ENCODE measurements at places on chromosomes 7 and 10.

GRCh38 chr10:53115660-53116059 is 343.1 kb upstream of the MBL2 start:
- no peak for DNase-seq

- DNase-seq = no peak
Measured at GRCh38 chr7:48300301-48300700, 129.0 kb downstream of the ABCA13 start.

DNA sequence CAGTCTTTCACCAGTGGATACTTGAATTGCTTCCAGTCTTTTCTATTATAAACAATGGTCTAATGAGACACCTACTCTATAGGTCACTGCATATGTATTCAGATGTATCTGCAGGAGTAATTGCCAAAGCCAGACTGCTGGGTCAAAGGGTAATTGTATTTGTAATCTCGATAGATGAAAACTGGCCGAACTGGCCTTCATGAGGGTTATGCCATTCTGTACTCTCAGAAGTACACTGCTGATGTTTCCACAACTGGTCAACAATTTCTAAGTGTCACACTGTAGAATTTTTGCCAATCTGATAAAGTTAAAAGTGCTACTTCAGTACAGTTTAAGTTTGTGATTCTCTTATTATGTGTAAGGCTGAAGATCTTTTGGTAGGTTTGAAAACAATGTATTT is 64.6 kb downstream of the JAZF1 start:
- no peak for DNase-seq

DNA sequence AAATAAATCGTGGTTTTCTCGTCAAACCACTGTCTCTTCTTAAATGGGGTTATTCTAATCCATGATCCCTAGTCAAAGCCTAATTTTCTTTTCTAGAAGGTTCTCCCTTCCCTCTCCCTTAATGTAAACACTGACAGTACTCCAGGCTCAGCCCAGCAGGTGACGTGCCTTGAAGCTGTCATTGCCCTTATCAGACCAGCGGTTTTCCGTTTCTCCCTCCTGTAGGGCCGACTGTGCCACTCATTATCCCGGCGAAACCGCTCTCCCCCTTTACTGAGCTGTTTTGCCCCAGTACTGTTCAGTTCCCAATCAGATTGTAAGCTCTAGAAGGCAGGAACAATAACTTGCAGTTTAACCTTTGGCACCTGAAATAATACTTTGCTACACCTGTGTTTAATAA is 153.5 kb upstream of the RHEB start:
- DNase-seq = no peak

DNA sequence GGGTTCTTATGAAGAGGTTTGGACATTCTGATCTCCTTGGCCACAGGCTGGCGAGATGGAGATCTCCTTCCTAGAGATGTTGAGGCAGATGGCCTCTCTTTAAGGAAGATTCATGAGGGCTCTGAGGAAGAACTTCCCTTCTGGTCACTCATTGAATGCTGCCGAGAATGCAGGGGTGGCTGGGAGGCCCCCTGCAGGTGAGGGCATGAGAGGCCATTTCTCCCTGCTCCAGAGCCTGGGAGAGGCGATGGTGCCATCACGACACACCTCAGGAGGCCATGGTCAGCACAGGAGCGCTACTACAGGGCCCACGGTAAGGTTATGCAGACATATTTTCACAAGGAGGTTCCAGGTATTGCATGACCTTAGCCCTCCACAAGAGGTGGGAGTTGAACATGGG is 40.2 kb downstream of the CXCL12 start:
- DNase-seq = no peak

GRCh38 chr10:109348324-109348723 is 575.0 kb downstream of the XPNPEP1 start:
- no peak for DNase-seq

DNA sequence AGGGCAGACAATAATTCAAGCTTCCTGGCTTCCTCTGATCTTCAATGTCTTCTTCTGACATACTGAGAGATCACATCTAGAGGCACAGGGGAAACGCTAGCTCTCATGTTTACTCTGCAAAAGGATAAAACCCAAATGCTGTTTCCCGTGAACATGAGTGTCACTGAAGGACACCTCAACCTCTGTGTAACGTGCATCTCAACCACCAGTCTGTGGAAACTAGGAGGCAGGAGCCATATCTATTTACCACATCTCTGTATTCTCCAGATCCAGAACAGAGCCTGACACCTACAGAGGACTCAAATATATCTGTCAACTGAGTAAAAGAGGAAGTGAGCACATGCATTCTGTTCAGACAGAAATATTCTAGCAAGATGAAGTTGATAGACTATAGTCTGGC is 140.3 kb upstream of the TARP start:
- DNase-seq = no peak

DNA sequence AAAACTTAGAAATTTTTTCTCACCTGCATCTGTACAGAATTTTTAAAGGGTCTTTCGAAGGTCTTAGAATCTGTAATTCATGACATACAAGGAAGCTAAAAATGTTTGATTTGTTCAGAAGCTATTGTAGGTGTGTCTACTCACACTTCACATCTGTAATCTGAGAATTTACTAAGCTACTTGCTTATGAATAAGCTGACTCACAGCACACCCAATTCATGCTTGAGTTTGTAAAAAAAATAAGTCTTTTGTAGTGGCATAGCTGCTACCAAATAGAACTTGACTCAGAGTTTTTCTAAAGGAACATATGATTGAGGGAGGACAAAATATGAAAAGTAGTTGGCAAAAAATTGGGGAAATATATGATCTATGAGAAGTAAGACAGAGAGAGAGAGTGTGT is 12.7 kb upstream of the AGR2 start:
- DNase-seq = no peak

DNA sequence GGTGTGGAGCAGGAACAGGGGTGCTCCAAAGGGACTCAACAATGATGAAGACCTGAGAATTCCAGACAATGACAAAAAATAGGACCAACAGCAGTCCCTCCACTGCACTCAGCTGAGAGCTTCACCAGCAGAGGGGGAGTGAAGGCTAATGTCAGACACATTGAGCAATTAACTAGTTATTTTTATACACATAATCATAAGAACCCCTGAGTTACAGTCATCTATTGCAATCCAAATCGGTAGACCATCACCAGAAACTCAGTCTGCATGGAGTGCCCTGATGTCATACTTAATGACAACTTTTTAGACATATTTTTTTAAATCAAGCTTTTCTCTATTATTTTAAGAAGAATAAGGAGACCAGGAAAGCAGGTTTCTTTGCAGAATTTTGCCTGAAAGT is 30.6 kb upstream of the IKZF1 start:
- DNase-seq = no peak

GRCh38 chr10:130470286-130470685 is 334.1 kb downstream of the GLRX3 start:
- DNase-seq = peak; percentile 77

DNA sequence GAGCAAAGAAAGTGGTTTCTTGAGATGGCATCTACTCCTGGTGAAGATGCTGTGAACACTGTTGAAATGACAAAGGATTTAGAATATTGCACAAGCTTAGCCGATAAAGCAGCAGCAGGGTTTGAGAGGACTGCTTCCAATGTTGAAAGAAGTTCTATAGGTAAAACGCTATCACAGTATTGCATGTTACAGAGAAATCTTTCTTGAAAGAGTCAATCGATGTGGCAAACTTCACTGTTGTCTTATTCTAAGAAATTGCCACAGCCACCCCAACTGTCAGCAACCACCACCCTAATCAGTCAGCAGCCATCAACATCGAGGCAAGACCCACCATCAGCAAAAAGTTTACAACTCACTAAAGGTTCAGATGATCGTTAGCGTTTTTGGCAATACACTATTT is 59.9 kb downstream of the SLC29A4 start:
- DNase-seq = no peak

- DNase-seq = no peak
Measured at GRCh38 chr10:98582363-98582762, 135.6 kb upstream of the HPS1 start.

- DNase-seq = no peak
Measured at GRCh38 chr7:2947058-2947780, 96.4 kb downstream of the CARD11 start.

DNA sequence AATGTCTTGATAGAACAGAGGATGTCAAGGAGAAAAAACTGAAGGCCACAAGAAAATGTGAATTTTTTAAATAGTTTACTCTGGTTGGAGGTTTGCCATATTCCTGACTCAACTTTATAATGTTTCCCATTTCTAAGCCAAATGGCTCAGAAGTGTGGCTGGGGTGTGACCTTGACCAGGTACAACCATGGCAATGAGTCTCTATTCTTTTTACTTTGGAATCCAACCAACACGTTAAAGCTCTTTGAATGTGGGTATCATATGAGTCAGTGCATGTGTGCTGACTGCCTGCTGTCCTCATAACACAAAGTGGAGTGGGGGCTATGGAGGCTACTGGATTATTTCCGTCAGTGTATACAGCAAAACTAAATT is 33.5 kb upstream of the DLD start:
- DNase-seq = no peak

DNA sequence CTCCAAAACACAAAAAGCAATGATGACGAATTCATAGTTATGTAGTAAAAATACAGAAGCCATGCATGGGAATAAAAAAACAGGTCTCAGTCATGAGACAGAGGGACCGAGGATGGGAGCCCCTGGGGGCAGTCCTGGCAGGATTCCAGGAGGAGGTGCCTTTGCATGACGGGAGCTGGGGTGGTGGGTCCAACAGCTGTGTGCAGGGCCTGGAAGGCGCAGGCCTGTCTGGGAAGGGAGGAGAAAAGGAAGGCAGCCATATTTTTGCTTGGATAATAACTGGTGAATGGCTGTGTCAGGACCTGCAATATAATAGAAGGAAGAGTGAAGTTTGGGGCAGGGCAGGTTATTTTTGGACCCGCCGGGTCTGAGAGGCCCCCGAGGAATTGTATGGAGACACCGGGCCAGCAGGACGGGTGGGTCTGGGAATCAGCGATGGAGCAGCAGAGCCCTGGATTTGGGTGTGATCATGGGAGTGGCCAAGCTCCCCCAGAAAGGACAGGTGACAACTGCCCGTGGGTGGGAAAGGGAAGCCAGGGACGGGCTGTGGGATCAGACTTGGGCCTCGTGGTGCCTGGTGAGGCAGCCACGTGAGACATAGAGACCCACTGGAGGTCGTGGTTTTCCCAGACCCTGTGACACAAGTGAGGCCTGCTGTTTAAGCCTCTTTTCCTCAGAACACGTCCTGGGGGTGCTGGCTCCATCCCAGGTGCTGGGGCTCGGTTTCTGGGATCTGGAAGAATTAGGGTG is 2.9 kb upstream of the JAKMIP3 start:
- no peak for DNase-seq

DNA sequence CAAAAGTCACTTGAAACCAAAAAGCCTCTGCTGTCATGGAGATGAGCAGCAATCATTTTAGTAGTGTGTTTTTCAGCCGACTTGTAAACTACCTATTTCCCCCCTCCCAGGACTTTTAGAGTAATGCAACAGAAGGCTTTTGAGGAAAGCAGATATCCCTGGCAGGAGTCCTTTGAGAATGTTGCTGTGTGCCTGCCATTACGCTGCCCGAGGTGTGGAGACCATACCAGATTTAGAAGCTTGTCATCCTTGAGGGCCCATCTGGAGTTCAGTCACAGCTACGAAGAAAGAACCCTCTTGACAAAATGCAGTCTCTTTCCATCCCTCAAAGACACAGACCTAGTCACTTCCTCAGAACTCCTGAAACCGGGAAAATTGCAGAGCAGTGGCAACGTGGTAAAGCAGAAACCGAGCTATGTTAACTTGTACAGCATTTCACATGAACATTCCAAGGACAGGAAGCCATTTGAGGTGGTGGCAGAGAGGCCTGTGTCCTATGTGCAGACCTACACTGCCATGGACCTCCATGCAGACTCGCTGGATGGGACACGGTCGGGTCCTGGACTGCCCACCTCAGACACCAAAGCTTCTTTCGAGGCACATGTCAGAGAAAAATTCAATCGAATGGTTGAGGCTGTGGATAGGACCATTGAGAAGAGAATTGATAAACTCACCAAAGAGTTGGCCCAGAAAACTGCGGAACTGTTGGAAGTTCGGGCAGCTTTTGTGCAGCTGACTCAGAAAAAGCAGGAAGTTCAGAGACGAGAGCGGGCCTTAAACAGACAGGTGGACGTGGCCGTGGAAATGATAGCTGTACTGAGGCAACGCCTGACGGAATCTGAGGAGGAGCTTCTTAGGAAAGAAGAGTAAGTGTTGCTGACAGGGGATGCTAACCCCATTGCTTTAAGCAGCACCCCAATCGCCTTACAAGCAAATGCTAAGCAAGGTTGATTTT is 2.2 kb downstream of the ZNF365 start:
- DNase-seq = peak; percentile 31

GRCh38 chr7:3028071-3028757 is 15.5 kb downstream of the CARD11 start:
- DNase-seq = no peak

GRCh38 chr10:98407744-98408241 is 7.2 kb downstream of the PYROXD2 start:
- DNase-seq = no peak

GRCh38 chr10:96700374-96701099 is 19.8 kb downstream of the PIK3AP1 start:
- DNase-seq = no peak

DNA sequence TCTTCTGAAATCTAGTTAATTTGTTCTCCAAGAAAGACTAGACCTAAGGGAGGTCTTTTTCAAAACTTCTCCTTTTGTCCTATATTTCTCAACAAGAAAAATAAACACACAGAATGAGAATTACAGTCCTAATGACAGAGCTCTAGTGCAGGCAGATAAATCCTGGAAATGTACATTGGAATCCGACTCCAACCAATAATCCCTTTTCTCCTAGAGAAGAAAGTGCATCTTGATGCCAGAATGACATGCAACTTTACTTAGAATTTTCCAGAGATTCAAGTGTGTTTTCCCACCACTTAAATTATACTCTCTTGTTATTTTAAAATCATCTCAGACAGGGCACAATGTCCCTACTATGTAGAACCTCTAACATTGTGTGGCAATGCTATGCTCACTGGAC is 68.2 kb downstream of the MET start:
- DNase-seq = no peak

DNA sequence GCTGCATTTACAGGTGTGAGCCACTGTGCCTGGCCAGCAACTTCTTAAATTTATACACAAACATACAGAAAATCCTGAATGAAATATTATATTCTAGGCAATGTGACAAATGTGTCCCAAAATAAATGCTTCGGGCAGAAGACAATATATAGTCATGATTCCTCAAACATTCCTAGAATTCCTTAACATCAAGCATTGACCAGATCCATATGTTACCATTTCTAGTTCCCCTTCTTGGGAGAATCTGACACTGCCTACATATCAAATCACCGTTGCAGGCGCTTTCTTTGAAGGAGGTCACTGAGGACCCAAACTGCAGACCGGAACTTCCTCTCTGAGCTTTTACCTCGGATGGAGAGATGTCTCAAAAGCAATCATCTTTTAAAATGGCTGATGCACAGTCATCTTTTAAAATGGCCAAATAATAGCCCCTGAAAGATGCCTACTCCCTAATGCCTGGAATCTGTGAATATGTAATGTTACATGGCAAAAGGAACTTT is 323.5 kb downstream of the PHF14 start:
- no peak for DNase-seq
